Mucosa of descending colon (tissue), 3 donors: ENCODE measurements at places on chromosomes 5 and 9. TPM values are rescaled to one million over a fixed set of nuclear protein-coding genes. Genes with fewer than 3 reads are reported as not detected.

DNA sequence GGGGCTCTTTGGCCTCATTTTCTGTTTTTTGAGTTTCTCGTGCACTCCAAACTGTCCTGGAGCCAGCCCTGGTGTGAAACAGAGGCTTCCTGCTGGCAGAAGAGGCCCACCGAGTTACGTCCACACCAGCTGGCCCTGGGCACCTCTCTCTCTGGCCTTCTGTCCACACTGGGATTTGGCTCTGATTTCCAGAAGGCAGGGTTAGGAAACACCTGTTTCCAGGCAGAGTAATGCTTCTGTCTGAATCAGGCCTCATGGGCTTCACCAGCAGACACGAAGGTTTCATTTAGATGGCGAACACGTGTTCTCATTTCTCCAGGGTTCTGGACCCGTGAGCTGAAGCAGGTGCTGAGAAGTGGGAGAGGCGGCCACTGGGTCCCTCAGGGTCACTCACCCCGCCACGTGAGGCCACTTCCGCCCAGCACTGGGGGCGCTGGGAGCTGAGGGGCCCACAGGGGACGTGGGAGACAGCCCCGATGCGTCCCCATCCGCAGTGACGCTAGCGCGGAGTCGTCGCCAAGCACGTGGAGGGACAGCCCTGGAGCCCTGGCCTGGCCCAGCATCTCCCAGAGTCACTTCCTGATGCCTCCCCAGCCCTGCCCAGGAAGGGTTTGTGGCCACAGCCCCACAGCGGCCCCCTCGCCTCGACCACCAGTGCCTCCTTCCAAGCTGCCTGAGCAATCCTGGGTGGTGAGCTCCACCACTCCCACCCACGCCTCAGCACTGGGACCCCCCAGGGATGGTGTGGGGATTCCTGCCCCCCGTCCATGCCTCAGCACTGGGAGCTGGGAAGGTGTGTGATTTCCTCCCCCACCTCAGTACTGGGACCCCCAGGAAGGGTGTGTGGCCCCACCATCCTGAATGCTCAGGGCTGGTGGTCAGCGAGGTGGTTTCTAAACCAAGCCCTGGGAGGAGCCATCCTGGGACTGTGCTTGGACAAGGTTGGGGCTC is 4.9 kb upstream of the LRRC14B start:
- DNase-seq: no peak

- peak; percentile 38 for DNase-seq
Observed at GRCh38 chr9:7549249-7549648, 250.3 kb downstream of the DMAC1 start.

DNA sequence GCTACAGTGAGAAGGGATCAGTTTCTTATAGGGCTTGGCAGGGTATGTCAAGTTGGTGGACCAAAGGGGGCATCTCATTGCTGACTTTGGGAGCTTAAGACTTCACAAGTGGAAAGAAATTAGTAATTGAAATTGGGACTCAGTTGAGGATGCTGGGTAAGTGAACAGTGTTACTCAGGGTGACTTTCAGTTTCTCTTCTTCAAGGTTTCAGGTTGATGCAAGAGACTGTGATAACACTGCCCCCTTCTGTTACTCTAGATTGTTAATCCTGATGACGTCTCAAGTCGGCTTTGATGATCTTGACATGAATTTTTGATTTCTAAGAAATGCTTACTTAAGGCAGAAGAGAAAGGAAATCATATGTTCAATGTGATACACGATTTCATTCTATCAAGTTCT is 21.3 kb downstream of the KCTD16 start:
- no peak for DNase-seq

GRCh38 chr5:143499480-143500114 is 96.1 kb upstream of the NR3C1 start:
- no peak for DNase-seq

GRCh38 chr9:10354591-10354990 is 258.2 kb downstream of the PTPRD start:
- DNase-seq: no peak

GRCh38 chr9:4746278-4747030 is 5.5 kb upstream of the AK3 start:
- no peak for DNase-seq

DNA sequence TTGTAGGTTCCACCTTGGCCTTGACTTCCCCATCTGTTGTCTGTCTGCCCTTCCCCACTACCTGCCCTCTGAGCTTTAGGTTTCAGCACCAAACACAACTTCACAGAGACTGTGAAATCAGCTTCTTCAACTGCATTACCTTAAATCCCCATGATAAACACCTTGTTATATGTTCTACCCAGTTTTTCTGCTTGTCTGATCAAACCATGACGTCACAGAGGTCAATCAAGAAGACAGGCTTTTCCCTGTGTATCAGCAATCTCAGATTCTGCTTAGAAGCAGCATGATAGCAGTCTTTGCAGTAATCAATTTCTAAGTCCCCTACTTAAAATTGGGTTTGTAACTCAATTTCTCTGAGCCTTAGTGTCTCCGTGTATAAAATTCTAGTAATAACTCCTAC is 175.0 kb downstream of the PLK2 start:
- DNase-seq: no peak

DNA sequence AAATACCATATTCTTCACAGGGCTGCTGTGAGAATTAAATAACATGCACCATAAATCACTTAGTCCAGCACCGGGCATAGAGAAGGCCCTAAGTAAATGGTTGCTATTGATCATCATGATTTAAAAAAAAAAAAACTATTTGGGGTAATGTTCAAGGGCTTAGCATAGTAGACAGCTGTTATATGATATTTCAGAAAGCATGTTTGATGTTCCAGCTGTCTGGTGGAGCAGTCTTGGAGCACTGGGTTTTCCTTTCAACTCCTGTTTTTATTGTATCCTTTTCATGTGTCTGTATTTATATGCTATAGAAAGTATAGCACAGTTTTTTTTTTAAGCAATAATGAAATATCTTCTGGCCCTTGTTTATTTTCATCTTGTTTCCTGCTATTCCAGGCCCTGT is 28.0 kb upstream of the TOMM5 start:
- DNase-seq: no peak

GRCh38 chr5:151414536-151414935 is 32.9 kb upstream of the SLC36A1 start:
- DNase-seq: no peak

- no peak for DNase-seq
Observed at GRCh38 chr5:33182986-33183385, 257.8 kb upstream of the TARS1 start.

- DNase-seq: no peak
Observed at GRCh38 chr9:7363777-7364477, 435.7 kb downstream of the DMAC1 start.

- DNase-seq: no peak
Observed at GRCh38 chr9:137163365-137163715, 6.5 kb downstream of the LRRC26 start.

DNA sequence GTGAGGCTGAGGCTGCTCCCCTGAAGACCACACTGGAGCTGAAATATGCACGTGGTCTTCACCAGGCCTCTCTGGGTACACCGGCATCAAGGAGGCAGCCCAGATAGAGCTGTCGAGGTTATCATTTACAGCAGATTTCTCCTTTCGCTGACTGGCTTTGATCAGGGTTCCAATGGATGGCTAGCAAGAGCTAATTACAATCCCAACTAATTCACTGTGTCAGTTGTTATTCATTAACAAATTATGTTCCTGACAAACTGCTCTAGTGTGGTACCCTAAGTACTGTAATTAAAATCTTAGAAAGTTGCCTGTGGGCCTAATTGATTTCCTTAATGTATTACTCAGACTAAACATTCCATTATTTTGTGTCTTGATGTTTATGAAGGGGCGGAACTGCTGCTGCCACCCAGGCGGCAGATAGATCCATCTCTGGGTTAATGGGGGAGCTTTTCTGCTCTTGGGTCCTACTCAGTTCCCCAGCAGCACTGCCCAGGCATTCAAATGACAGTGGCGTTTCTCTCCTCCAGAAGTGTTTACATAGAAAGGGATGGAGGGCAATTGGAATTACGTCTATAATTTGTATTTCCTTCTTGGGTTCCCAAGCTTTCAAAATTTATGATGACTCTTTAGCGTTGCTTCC is 71.7 kb upstream of the RAD23B start:
- DNase-seq: no peak

DNA sequence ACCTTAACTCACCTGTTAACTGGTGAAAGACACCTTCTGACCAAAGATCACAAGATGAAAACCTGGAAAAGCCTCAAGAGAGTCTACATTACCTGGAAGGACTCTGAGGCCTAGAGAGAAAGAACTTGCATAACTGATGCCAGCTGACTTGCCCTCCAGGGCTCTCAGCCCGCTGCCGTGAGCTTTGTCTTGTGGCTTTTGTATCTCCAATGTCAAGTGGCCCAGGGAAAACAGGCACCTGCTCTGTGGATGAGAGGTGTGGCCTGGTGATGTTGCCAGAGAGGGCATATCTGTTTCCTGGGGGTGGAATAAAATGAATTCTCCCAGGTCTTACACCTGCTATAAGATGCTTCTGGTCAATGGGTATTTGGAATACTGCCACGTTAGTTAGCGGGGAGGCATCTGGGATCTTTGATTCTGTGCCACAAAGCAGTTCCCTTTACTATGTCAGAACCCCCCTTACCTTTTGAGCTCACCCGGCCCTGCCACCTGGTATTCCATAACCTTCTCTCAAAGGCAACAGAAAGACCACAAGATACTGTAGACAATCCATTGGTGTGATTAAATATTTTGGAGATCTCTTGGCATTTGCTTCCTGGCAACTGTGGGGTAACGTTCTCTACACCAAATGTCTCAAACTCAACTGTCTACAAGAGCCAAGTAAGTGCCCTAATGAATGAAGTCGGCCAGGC is 54.9 kb upstream of the N4BP3 start:
- DNase-seq: no peak

- peak; percentile 58 for DNase-seq
Observed at GRCh38 chr5:177361418-177362291, 3.9 kb downstream of the RGS14 start.

DNA sequence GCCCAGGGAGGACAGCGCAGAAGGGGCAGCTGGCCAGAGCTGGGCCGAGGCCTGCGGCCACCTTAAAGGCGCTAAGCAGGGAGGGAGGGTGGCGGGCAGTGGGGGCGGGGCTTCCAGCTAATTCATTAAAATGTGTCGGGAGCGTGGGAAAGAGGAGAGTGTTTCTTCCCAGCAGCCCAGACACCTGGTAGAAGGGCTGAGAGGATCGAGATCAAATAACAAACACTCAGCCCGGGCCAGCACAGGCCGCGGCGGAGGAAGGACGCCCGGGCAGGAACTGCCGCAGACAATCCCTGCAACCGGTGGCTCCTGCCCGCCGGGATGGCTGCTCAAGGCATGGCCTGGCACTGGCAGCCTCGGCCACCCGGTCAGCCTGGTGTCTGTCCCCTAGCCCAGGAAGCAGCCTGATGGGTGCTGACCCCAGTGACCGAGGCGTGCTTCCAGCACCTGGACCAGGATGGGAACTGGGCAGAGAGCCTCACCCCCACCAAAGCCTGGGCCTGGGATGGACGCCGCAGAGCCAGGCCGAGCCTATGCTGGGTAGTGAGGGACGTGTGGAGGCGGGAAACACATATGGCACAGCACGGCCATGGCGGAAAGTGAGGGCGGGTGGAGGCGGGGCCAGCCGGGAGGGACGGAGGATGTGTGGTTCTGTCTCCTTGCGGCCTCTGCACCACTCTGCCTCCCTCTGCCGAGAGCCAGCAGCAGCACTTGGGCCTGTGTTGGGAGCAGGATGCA is 3.2 kb upstream of the NRARP start:
- peak; percentile 89 for DNase-seq

DNA sequence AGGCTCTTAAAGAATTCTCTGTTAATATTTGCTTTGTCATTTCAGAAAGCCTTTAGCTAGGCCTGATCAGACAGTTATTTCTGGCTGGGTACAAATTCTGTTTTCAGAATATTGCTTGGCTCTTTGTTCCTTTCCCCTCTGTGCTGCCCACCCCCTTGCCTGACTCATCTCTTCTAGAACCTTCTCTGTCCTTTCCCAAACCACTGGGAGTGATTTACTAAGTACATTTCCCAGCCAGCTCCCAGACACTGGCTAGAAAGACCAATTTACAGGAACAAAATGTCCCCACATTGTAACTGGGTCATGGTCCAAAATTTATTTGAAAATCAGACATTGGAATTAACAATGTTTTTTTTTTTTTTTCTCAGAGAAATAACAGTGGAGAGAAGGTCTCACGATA is 133.1 kb upstream of the MAP1B start:
- DNase-seq: no peak

DNA sequence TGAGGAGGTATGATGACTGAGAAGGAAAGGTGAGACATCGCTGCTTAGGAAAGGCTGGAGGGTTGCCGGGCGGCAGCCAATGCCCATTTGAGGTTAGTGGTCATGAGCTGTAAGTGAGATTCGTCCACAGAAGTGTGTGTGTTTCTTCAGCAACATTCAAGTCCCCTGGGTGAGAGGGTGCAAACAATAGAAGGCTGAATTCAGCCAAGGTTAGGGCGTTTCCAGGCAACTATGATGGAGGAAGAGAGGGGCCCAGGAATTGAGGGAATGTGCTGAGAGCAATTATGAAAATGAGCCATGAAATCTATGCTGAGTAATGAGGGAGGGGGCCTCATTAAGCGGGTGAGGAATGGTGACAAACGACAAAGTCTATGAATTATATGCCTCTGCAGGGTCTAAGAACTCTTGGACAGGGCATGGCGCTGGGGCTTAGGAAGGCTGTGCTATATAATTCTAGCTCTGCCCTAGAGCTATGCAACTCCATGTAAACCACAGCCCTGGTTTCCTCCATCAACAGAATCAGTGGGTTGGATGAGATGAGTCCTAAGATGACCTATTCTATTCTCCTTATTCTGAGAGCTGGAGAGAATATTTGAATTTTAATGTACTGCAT is 96.0 kb downstream of the SLIT3 start:
- no peak for DNase-seq

GRCh38 chr9:135419106-135419505 is 60.5 kb upstream of the PPP1R26 start:
- DNase-seq: no peak

- no peak for DNase-seq
Observed at GRCh38 chr5:39093352-39093751, 19.2 kb upstream of the RICTOR start.

GRCh38 chr5:156934450-156935211 is 28.4 kb downstream of the TIMD4 start:
- DNase-seq: no peak

- DNase-seq: no peak
Observed at GRCh38 chr9:91746904-91747303, 203.1 kb downstream of the ROR2 start.

DNA sequence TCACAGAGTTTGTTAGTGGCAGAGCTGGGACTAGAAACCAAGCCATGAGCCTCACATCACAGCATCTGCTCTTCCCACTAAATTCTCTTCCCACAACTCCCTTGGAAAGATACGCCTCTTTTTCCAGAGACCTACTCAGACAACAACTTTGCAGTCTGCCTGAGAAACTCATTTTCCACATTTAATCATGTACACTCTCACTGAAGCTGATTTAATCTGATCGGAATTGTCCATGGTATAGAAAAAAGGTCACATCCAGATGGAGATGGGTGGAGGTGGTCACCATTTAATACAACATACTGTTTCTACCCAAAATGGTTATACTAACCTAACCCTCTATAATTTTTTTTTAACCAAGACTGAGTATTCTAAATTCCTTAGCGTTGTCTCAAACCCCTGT is 366.2 kb downstream of the ENC1 start:
- DNase-seq: no peak

The OBP2B gene
- total RNA-seq: not detected

The DYNC2I2 gene
- total RNA-seq: 46.3 TPM

The EXD3 gene
- 39.4 TPM for total RNA-seq

The LCN10 gene
- total RNA-seq: 0.12 TPM

The PTGS1 gene
- total RNA-seq: 192 TPM

The PTGDS gene
- total RNA-seq: 45.4 TPM

The NUTM2F gene
- total RNA-seq: not detected

The CCL27 gene
- total RNA-seq: not detected

The AIF1L gene
- total RNA-seq: 5.6 TPM

The TNFSF15 gene
- total RNA-seq: 8.7 TPM

The CDKN2A gene
- 1.0 TPM for total RNA-seq

The MARCOL gene
- 0.82 TPM for total RNA-seq

The DBH gene
- not detected for total RNA-seq

The KCNN2 gene
- total RNA-seq: 0.96 TPM
